Epithelial cell of alveolus of lung (primary cell): ENCODE measurements at places on chromosomes 11 and 22. TPM values are rescaled to one million over a fixed set of nuclear protein-coding genes. Genes with fewer than 3 reads are reported as not detected.

A4GALT gene
- total RNA-seq: 14.6 and 33.6 TPM in 2 replicates

EML3 gene
- 25.9 and 34.3 TPM in 2 replicates for total RNA-seq

CCDC73 gene
- total RNA-seq: not detected in 2 replicates

PATE2 gene
- total RNA-seq: not detected in 2 replicates

SEC14L6 gene
- total RNA-seq: not detected in 2 replicates

STK33 gene
- total RNA-seq: 2.8 and 3.9 TPM in 2 replicates

OR10A2 gene
- not detected in 2 replicates for total RNA-seq

DYNC2H1 gene
- 12.4 and 16.5 TPM in 2 replicates for total RNA-seq

AQP11 gene
- total RNA-seq: 0.64 and 0.65 TPM in 2 replicates

GAL3ST1 gene
- not detected in 2 replicates for total RNA-seq

XKR3 gene
- total RNA-seq: not detected in 2 replicates

PIM3 gene
- total RNA-seq: 45.0 and 64.2 TPM in 2 replicates

KRTAP5-2 gene
- total RNA-seq: not detected in 2 replicates

YAP1 gene
- 112 and 193 TPM in 2 replicates for total RNA-seq

GRAMD4 gene
- total RNA-seq: 6.2 and 117 TPM in 2 replicates

KCNJ5 gene
- total RNA-seq: not detected in 2 replicates

YDJC gene
- 50.1 and 60.4 TPM in 2 replicates for total RNA-seq

SCGB1D2 gene
- not detected in 2 replicates for total RNA-seq

SUSD2 gene
- total RNA-seq: 8.9 and 9.1 TPM in 2 replicates

ACRV1 gene
- total RNA-seq: not detected in 2 replicates

PGM2L1 gene
- total RNA-seq: 3.5 and 7.2 TPM in 2 replicates

POLR2L gene
- total RNA-seq: 72.8 and 124 TPM in 2 replicates

SGSM1 gene
- total RNA-seq: not detected in 2 replicates

DUSP8 gene
- total RNA-seq: under 0.01 and 2.2 TPM in 2 replicates

TPBGL gene
- not detected in 2 replicates for total RNA-seq

RAG1 gene
- total RNA-seq: 0.65 and 1.2 TPM in 2 replicates

SPI1 gene
- total RNA-seq: not detected in 2 replicates

OR4A5 gene
- total RNA-seq: not detected in 2 replicates

GPR152 gene
- not detected in 2 replicates for total RNA-seq

RPS25 gene
- 2,402 and 3,197 TPM in 2 replicates for total RNA-seq

TSPAN4 gene
- total RNA-seq: 170 and 176 TPM in 2 replicates

PNPLA5 gene
- total RNA-seq: not detected in 2 replicates

OR51B4 gene
- not detected in 2 replicates for total RNA-seq

VSIG2 gene
- total RNA-seq: 1.3 TPM in 1 of 2 replicates, not detected in the other

TBX1 gene
- 0.24 and 0.65 TPM in 2 replicates for total RNA-seq

APOA4 gene
- not detected in 2 replicates for total RNA-seq

DNAJB7 gene
- not detected in 2 replicates for total RNA-seq

VWCE gene
- total RNA-seq: 2.3 and 2.6 TPM in 2 replicates

HPS4 gene
- total RNA-seq: 17.5 and 27.9 TPM in 2 replicates
